ENCODE measurements at places on chromosomes 6 and 20. TPM values are rescaled to one million over a fixed set of nuclear protein-coding genes. Genes with fewer than 3 reads are reported as not detected.

Gene OR2H1
- under 0.01 TPM for total RNA-seq

Gene BAK1
- 22.7 TPM for total RNA-seq

Gene MEA1
- 39.2 TPM for total RNA-seq

Gene CDKN1A
- 156 TPM for total RNA-seq

Gene TREML2
- not detected for total RNA-seq

Gene PSORS1C1
- total RNA-seq, result 3.7 TPM

Gene LRRN4
- not detected for total RNA-seq

Gene METTL24
- total RNA-seq, result not detected

GRCh38 chr6:144268794-144269349 lies 16.3 kb upstream of the UTRN start:
- no peak for DNase-seq

DNA sequence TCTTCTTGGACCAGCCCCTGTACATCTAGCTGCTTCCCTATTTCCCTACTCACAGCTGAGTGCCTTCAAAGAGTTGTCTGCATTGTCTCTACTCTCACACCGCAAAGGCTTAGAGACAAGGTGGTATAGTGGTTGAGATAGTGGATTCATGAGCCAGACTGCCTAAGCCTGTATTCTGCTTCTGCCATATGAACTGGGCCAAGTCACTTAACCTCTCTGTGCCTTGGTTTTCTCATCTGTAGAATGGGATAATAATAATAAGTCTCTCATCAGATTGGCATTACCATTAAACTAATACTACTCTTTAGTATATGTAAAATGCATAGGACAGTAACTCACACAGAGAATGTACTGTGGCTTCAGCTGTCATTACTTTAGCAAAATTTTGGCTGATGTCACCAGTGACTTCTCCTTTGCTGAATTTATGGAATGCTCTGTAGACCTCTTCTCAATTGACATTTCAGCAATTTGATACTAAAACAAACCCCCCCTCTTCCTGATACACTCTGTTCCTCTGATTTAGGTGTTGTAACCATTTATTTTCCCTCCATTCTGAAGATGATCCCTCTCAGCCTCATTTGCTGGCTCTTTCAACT lies 156.1 kb downstream of the ADAT2 start:
- DNase-seq, result no peak

DNA sequence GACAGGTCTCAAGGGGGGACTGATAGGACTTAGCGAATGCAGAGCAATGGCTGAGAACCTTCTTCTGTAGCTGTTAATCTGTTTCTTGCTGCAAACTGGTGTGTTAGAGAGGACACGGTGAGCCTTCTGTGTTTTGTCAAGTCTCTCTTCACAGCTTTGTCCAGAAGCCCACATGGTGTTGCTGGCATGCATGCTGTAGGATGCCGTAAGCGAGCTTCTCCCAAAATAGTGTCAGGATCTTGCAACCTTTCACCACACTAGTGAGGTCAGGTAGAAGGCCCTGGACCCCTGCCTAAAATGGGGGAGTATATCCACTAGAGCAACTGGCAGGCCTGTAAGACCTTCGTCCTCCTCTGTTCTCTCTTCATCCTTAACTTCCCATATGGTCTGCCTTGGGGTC lies 51.9 kb upstream of the GLP1R start:
- DNase-seq, result no peak

DNA sequence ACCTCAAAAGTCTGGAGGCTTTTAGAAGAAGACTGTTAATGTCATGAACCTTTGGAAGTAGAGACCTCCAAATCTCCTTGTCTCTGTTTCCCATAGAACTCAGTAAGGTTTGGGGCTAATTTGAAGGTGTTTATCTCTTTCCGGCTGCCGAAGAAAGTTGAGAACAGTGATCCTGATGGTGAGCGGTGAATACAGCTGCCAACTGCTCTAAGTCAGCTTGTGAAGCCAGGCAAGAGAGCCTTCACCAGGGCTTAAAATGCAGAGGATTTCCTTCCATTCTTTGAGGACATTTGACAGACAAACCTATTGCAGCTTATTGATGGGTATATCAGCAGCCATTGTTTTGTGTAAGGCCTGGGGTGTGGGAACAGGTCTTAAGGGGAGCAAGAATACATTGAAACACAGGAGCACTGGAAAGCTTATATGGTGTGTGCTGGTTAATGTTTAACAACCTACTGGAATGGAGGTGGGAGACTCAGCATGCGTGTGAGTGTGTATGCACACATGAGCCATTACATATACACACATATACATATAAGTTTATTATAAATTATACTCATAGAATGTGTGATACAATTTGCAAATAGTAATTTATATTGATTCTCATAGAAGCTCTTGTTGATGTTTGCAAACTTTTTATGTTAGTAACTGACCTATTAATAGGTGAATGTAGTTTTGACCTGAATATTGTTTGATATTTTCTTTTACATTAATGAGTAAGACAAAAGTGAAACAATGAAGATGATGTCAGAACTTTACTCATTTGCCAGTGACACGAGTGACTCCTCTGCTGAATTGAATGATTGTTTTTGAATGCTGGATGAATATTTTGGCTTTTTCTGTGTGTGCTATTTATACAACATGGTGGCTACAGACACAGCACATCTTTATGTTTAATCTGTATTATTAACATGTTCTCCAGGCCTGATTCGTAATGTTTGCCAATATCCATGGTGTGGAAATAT lies 18.1 kb downstream of the PLEKHG1 start:
- DNase-seq, result no peak

- DNase-seq, result no peak
These were observed 44.8 kb downstream of the TTI1 start for GRCh38 chr20:37988306-37988954.

DNA sequence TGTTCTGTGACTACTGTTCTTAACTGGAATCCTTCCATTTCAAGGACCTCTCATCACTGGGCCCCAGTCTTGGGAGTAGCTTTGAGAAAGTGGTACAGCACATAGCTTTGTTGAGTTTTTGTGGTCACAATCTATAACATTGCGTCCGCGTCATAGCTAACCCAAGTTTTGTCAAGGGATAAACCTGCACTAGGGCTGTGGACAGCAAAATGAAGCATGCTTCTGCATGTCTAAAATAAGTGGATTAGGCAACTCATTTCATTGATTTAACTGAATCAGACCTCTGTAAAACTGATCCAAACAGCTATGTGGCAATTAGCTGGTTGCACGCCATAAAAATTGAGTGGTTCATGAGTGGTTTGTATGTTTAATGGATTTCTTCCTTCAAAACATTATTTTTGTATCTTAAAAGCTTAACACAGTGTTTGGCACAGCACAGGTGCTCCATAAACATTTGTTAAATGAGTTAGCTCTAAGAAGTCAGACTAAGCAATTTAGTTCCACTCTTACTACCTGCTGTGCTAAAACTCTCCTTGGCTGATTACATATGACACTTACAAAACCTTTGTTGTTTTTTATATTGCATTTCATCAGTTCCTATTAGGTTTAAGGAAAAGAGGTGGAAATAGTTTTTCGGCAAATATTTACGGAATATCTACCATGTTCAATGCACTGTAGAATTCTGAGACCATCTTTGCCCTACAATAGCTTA lies 160.3 kb upstream of the ATXN1 start:
- no peak for DNase-seq

Measured in dermis microvascular lymphatic vessel endothelial cell (primary cell).